ENCODE measurements at places on chromosomes 12 and 14.

DNA sequence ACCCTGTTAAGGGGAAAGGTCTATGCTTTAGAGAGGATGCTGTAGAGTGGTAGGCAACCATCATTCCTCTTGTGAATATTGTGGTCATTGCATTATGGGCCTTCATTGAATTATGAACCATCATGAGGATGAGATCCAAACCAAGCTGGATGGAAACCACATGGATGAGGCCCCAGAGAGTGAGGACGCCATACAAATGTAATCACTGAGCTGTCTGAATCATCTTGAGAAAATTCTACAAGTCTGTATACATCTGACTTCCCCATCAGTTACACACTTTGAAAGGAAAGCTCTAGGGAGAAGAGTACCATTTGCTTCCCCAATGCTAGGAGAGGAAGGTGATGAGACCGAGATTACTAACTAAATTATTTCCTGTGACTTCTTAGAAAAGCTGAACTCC, 172.9 kb downstream of the CACNA1C start:
- H3K27me3 ChIP-seq: peaks cover 15% of the 10 kb centered on the region
- H3K27ac ChIP-seq: no peak overlapping the region
- H3K36me3 ChIP-seq: peaks cover 17% of the 10 kb centered on the region
- H3K4me3 ChIP-seq: no peak overlapping the region
- no peak for DNase-seq

DNA sequence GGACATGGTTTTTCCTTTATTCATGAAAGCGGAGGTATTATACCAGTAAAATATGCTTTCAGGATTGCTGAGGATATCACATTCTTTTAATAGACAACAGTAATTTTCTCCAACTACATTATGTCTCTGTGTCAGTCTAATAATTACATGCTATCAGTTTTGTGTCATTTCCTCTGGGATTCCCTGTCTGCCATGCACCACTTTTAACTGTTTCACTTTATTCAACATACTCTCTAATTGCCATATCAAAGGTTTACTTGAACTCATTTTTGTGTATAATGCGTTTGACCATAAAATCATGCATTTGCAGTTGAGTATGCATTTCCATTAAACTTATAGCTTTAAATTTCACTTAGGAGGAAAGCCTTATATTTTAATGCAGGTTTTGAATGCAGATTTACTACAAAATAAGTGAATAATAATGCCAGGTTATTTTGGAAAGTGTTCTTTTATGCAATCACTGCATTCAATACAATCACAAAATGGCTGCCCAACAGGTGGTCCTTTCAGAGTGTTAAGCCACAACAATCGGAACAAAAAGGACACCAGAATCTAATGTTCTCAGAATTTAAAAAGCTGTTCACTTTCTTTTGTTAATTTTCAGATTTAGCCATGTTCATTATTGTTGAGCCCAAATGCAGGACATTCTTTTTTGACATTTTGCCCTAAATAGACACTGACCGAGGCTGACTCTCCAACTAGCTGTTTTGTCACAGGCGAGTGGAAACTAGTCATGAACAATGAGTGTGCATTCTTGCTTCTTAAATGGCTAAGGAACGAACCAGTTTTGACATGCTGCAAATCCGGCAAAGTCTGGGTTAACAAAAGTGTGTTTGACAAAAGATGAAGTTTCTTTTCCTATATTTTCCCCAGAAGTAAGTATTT, 40.9 kb downstream of the MBIP start:
- H3K27me3 ChIP-seq: peaks cover 17% of the 10 kb centered on the region
- H3K36me3 ChIP-seq: no peaks in the 10 kb centered on the region
- H3K27ac ChIP-seq: no peak overlapping the region

DNA sequence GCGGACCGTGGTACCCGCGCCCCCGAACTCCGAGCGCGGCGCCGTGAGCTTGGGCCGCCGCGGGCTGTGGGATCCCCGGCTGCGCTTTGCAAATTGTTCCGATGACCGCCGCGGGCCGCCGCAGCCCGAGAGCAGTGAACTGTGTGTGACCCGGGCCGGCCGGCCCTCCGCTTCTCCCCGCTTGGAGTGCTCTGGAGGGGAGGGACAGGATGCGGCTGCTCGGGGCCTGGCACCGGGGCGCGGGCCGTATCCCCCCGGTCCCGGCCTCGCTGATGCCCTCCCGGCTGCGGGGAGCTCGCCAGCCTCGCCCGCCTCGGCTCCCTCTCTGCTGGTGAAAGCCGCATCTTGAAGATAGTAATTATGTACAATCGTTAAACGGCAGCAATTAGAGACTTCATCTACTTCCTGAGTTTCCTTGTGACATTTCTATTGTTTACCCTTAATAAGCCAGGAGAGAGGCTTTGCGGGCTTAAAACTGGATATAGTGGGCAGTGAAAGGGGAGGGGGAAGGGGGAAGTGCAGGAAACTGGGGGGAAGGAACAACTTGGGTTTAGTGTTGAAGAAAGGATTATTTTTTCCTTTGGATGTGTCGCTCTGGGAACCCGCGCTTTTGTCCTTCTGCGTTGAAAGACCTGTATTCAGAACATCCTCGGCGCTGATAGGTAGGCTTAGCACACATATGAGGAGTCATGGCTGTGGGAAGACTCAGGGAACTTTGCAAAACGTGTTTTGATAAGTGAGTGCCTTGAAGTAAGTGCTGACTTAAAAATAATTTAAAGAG, 1.2 kb downstream of the PELI2 start:
- DNase-seq: peak; percentile 75
- peak overlapping the region; percentile 91 for H3K27ac ChIP-seq
- peaks cover 22% of the 10 kb centered on the region for H3K27me3 ChIP-seq
- H3K4me1 ChIP-seq: peaks cover 51% of the 10 kb centered on the region
- H3K4me3 ChIP-seq: peak overlapping the region; percentile 87

GRCh38 chr14:21136024-21136423, 19.8 kb downstream of the OR5AU1 start:
- H3K4me3 ChIP-seq: no peak overlapping the region
- H3K27me3 ChIP-seq: no peaks in the 10 kb centered on the region
- H3K4me1 ChIP-seq: no peaks in the 10 kb centered on the region
- H3K36me3 ChIP-seq: no peaks in the 10 kb centered on the region
- H3K27ac ChIP-seq: no peak overlapping the region
- no peak for DNase-seq

GRCh38 chr14:68623826-68624225, 169.0 kb downstream of the ZFP36L1 start:
- no peaks in the 10 kb centered on the region for H3K27me3 ChIP-seq
- H3K4me1 ChIP-seq: peaks cover 53% of the 10 kb centered on the region
- peak overlapping the region; percentile 80 for H3K27ac ChIP-seq

DNA sequence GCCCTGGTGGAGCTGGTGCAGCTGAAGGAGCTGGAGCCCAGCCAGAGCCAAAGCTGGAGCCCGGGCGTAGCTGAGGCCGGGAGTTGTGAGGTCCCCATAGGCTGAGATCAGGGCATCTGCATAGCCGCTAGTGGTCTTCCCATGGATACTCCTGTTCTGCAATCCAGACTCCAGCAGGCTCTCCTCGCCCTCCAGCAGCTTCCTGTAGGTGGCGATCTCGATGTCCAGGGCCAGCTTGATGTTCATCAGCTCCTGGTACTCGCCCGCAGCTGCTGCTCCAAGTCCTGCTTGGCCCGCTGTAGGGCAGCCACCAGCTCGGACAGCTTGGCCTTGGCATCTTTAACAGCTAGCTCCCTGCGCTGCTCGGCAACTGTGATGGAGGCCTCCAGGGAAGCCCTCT, 966.1 kb downstream of the FSCB start:
- H3K4me1 ChIP-seq: peaks cover 5% of the 10 kb centered on the region
- H3K27me3 ChIP-seq: no peaks in the 10 kb centered on the region
- H3K4me3 ChIP-seq: no peak overlapping the region
- no peaks in the 10 kb centered on the region for H3K36me3 ChIP-seq
- no peak for DNase-seq

DNA sequence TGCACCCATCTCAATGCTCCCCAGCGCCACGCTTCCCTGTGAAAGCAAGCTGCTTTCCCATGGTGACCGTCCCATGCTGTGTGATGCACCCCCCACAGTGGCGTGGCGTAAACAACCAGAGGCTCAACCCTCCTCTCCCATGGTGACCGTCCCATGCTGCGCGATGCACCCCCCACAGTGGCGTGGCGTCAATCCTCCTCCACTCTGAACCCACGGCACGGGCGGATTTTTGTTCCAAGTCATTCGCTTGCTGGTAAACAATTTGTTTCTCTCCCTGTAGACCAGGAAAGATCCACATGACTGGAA, 8.9 kb downstream of the STX2 start:
- H3K4me3 ChIP-seq: no peak overlapping the region
- peaks cover 25% of the 10 kb centered on the region for H3K4me1 ChIP-seq
- no peaks in the 10 kb centered on the region for H3K36me3 ChIP-seq
- no peak for DNase-seq

- DNase-seq: no peak
- no peak overlapping the region for H3K4me3 ChIP-seq
- H3K27ac ChIP-seq: no peak overlapping the region
These were observed 55.2 kb downstream of the PDE3A start for GRCh38 chr12:20423557-20423956.

- no peak overlapping the region for H3K4me3 ChIP-seq
- H3K27ac ChIP-seq: no peak overlapping the region
- H3K36me3 ChIP-seq: peaks cover 11% of the 10 kb centered on the region
- no peaks in the 10 kb centered on the region for H3K27me3 ChIP-seq
These were observed 5.5 kb downstream of the CSRNP2 start for GRCh38 chr12:51077930-51078329.

GRCh38 chr12:79012636-79013035, 148.1 kb downstream of the SYT1 start:
- H3K4me3 ChIP-seq: no peak overlapping the region
- H3K27me3 ChIP-seq: no peaks in the 10 kb centered on the region
- peaks cover 4% of the 10 kb centered on the region for H3K4me1 ChIP-seq
- DNase-seq: no peak
- H3K36me3 ChIP-seq: peaks cover 14% of the 10 kb centered on the region
- H3K27ac ChIP-seq: no peak overlapping the region

DNA sequence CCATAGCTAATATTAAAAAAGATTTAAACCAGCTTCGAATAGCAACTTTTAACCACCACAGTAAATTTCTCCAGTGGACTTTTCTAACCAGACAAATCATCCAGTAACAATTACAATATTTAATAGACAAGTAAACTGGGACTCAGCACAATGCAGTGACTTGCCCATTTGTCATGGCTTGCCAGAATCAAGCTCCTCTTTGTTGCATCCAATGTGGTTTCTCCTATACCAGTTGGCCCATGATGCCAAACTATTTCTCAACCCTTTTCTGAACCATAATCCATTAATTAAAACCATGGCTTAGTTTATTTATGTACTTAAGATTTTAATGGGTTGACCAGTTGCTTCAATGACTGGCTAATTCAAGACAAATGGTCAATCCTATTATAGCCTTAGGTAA, 64.4 kb downstream of the DIO2 start:
- DNase-seq: no peak
- no peaks in the 10 kb centered on the region for H3K36me3 ChIP-seq
- H3K27ac ChIP-seq: no peak overlapping the region
- H3K27me3 ChIP-seq: no peaks in the 10 kb centered on the region
- no peak overlapping the region for H3K4me3 ChIP-seq

DNA sequence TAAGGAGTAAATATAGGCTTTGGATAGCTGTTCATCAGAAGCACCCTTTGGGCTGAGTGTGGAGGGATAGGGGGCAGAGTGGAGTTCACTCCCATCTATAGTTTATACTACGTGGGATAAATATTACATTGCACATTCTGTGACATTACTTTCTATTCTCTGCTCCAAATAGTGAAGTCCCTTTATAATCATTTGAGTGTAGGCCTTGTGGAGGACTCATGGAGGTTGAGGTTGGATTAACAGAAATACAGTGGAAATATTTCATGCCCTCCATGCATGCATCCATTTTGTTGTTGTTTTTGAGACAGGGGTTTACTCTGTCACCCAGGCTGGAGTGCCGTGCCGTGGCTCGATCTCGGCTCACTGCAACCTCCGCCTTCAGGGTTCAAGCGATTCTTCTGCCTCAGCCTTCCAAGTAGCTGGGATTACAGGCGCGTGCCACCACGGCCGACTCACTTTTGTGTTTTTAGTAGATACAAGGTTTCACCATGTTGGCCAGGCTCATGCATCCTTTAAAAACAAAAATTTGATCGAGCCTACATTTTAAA, 1.4 kb downstream of the CHPT1 start:
- H3K4me3 ChIP-seq: peak overlapping the region; percentile 93
- no peaks in the 10 kb centered on the region for H3K36me3 ChIP-seq
- H3K27ac ChIP-seq: peak overlapping the region; percentile 86
- H3K27me3 ChIP-seq: no peaks in the 10 kb centered on the region
- no peak for DNase-seq
